ENCODE measurements at places on chromosomes 4 and X.

DNA sequence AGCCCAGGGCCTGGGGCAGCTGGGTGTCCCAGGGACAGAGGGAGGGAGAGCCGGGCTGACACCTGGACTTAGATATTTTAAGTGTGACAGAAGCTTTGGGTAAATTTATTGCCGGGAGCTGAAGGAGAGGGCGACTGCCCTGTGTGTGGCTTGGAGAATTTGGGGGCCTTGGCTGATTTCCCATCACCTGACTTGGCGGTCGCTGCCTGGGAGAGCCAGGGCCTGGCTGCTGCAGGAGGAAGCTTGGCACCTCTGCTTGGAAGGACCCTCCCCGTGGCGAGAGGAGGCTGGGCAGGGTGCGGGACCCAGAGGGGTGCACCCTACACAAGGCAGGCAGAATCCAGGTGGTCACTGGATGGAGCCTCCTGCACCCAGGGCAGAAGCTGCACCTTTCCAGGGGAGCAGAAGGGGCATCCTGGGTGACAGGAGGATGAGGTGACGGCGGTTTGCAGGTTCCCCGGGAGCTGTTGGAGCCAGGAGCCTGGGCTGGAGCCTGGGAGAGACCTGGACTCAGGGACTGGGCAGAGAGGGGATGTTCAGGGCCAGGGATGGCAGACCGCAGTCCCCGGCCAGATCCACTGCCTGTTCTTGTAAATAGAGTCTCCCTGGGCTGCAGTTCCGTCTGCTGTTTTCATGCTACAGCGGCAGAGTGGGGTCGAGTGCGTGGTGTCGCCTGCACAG is 72.0 kb downstream of the RGS12 start:
- no peak for DNase-seq

GRCh38 chr4:97998203-97998602 is 145.1 kb downstream of the STPG2 start:
- DNase-seq, result no peak

DNA sequence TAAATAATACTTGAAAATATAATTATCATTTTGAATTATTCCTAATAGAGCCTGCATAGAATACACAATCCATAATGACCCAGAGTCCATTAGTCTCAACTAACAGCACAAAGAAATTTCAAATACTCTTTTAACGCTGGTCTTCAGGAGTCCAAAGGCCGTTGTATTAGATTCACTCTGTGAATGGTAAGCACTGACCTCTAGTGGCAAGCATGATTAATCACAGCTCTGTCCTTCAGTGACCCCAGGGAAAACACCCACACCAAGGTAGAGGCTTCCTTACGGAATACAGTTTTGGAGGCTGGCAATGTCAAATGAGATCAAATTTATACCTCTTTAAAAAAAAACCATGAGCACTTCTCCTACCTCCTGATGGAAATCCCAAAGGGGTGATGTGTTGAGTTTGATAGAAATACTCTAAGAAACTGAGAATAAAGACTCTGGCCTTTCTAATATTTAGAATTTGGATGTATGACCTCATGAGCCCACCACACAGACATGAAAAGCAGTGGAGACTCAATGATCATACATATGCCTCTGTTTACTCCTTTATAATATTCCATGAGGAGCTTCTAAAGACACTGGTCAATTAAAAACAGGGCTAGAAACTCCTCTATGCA is 147.2 kb upstream of the DKK2 start:
- DNase-seq, result peak; percentile 36

- DNase-seq, result no peak
These were observed 30.8 kb downstream of the RASL11B start for GRCh38 chr4:52892880-52893279.

- peak; percentile 48 for DNase-seq
These were observed 50.3 kb upstream of the OTUD4 start for GRCh38 chr4:145230726-145231125.

GRCh38 chr4:3202836-3203820 is 45.8 kb upstream of the MSANTD1 start:
- DNase-seq, result no peak

DNA sequence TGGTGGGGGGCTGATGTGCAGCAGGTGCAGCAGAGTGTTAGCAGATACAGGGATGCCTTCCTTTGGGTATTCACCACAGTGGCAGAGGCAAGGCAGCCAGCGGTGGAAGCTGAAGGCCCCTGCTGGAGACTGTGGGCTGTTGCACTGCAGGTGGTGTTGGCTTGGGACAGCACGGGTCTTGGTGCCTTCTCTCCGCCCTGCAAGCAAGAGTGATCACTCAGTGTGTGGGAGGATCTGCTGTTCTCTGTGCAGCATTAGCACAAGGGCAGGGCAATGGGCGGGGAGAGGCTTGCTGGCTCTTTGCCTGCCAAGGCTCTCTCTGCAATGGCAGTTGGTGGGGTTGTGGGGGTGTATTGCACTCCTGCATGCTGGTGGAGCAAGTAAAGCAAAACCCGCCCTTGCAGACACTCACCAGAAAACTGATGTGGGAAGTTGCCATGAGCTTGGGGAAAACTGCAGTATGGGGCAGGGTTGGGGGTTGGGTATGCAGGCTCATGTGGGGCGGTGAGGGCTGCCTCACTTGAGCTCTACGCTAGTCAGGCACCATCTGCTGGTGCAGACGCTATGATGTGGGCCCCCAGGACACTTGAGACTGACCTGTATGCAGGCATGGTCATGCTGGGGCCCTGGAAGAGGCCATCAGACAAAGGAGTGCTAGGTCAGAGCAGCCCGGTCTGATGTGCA is 820.8 kb upstream of the GRIA3 start:
- DNase-seq, result no peak

- DNase-seq, result no peak
These were observed 72.4 kb downstream of the FBXO8 start for GRCh38 chr4:174210952-174211490.

GRCh38 chr4:1508161-1509160 is 102.2 kb upstream of the NKX1-1 start:
- DNase-seq, result no peak

DNA sequence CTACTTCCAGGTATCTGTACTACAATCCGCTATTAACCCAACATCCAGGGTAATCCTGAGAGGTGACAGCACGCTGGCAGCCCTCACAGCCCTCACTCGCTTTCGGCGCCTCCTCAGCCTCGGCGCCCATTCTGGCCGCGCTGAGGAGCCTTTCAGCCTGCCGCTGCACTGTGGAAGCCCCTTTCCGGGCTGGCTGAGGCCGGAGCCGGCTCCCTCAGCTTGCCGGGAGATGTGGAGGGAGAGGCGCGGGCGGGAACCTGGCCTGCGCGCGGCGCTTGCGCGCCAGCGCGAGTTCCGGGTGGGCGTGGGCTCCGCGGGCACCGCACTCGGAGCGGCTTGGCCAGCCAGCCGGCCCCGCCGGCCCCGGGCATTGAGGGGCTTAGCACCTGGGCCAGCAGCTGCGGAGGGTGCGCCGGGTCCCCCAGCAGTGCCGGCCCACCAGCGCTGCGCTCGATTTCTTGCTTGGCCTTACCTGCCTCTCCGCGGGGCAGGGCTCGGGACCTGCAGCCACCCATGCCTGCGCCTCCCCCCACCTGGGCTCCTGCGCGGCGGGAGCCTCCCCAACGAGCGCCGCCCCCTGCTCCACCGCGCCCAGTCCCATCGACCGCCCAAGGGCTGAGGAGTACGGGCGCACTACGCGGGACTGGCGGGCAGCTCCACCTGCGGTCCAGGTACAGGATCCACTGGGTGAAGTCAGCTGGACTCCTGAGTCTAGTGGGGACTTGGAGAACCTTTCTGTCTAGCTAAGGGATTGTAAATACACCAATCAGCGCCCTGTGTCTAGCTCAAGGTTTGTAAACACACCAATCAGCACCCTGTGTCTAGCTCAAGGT is 87.3 kb downstream of the PRSS12 start:
- DNase-seq, result no peak

DNA sequence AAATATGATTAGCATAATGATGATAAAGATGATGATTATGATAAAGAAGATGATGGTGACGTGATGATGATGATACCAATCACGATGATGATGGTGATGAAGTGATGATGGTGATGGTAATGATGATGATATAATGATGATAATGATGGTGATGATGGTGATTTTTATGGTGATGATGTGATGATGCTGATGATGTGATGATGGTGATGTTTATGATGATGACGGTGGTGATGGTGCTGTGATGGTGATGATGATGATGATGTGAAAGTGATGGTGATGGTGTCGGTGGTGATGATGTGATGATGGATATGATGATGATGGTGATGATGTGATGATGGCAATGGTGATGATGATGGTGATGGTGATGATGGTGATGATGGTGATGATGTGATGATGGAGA is 130.8 kb upstream of the PSAPL1 start:
- DNase-seq, result no peak

DNA sequence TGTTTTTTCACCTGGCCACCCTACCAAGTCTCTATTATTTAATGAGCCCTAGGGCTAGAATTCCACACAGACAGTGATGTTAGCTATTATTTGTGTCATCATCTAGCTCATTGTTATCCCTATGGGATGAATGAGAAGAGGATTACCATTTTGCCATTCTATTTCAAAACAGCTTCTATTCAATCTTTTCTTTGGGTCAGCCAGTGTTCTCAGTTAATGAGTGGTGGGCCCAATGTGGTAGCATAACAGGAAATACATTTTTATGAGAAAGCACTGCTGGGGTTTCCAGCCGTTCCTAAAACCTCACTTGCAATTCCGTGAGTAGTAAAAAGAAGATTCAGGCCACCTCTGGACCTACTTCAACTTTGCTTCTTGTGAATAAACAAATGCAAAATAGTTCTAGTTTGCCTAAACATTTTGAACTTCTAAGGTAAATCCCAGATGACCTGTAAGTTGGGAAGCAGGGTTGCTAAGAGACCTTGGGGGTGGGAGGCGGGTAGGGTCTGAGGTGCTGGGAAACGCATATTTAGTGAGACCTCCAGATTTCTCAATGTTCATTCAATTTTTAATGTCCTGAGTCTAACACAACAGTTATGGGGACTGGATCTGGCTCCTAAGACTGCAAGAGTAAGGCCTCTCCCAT is 24.8 kb upstream of the CYP2U1 start:
- DNase-seq, result no peak

GRCh38 chrX:35040871-35041270 is 98.3 kb downstream of the FAM47B start:
- DNase-seq, result peak; percentile 8

GRCh38 chr4:183256756-183257385 is 63.2 kb downstream of the CLDN22 start:
- DNase-seq, result no peak

DNA sequence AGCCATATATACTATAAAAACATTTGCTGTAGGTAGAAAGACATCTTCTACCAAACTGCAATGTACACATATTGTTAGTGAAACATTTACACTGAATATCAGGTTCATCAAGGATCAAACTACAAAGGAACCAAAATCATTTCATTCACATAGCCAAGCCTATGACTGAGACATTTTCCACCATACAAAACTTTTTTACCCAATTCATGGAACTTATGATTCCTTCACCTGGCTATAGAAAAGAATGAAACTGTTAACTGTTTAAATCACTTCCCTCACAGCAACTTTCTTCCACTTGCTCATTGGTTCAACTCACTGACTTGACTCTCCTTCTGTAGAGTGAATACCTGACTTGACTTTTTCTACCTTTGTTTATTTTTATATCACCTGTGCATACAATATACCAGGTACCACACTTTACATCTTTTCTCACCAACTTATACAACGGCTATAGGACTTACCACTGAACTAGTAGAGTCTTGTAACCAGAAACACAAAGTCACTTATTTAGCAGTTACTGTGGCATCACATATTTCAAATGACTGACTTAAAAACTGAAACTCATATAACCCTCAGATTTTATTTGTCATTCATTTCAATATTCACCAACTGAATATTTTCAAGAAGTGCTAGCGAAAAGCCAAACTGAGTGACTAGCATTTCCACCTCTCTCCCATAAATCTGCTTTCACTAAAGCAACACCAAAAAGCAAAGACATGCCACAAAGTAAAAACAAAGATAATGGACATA is 30.9 kb downstream of the CAMK2D start:
- no peak for DNase-seq

DNA sequence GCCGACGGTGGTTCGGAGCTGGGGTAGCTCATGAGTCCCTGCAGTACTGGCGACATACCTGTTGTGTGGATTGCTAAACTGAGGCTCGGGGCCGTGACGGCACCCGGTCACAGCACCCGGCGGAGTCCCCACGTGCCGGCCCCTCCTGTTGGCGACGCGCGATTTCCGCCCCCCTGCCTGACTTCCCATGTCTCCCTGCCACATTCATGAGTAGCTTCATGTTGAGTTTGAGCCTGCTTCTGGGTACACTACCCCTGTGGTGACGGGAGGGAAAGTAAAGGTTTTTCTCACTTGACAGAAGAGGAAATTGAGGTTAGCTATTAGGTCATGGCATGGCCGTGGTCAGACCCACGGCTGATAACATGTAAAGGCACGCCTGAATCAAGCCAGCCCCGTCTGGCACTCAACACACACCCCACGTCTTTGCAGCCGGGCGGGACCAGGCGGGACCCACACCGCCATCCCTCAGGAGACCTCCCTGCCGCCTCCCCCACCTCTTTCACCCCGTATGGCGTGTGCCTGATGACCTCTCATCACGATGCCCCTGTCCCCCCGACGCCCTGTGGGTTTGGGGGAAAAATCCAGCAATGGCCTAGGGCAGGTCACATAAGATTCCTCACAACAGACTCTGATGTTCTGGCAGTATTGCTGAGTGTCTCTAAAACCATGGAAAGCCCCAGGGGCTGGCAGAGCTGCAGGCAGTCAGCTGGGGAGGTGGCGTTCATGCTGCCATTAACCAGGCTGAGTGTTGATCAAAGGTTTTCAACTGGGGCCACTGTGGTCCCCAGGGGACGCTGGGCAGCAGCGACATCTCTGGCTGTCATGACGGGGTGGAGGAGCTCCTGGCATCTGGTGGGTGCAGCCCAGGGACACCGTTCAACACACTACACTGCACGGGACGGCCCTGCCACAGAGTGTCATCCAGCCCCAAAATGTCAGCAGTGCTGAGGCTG is 29.2 kb downstream of the P2RY8 start:
- DNase-seq, result no peak

- DNase-seq, result no peak
These were observed 184.0 kb downstream of the UGT8 start for GRCh38 chr4:114782415-114783214.

- no peak for DNase-seq
These were observed 50.8 kb downstream of the PRPS1 start for GRCh38 chrX:107678957-107679740.

DNA sequence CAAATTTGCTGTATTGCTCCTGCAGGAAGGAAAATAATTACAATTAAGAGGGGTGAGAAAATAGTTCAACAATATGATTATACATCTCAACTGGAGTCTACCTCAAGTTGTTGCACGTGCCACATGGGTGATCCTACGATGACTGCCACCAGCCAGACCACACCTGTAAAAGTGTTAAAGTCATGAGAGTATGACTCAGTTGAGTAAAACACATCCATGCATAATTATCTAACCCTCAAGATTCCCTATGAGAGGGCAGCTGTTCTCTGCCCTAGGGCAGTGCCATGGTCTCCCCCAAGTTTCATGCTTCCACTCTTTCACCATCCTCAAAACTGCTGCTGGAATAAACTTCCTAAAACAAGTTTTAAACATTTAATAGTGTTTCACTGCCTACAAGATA is 44.1 kb downstream of the QRFPR start:
- no peak for DNase-seq

Data from fibroblast of skin of left quadriceps (primary cell).